ENCODE measurements at places on chromosomes 11 and 22.

DNA sequence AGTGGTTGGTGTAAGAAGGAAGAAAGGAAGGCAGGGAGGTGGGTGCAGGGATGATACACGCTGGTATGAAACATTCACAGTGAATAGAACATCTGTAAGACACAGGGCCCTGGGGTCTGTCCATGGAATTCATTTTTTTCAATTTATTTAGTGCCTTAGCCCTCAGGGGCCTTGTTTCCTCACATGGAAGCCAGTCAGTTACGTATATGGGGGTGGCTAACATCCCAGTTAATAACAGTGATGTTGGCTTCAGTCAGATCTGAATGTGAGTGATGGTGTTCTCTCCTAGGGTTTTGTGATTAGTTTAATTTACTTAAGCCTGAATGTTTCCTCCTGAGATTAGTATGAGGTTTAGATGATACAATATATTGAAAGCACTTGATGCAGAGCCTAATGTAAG, 577.1 kb downstream of the NTM start:
- no peak for DNase-seq

DNA sequence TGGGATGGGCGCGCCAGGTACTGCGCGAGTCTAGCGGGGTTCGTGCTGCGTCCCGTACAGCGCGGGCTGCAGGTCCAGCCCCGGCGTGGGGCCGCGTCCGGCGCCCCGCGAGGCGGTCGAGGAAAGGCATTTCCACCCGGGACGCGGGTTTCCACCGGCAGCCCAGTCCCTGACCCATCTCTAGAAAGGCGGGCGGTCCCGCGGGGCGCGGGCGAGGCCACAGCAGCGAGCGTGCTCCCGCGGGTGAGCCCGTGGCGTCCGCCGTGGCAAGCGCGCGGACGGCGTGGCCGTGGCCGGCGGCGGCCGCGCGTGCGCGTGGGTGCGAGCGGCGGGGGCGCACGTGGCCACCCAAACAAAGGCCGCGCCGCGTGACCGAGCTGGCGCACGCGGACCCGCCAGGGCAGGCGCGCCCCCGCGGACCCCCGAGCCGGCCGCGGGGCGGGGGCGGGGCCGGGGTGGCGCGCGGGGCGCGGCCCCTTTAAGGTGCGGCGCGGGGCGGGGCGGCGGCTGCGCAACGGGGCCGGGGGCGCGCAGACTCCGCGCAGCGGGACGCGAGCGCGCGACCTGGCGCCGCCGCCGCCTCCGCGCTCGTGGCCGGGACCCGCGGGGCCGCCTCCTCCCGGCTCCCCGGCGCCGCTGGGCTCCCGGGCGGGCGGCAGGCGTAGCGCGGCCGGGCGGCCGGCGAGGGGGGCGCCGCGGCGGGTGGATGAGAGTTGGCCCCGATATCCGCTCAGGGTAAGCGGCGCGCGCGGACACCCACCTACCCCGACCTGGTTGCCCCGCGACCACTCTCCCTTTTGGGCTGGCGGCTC, 39.3 kb upstream of the CELSR1 start:
- DNase-seq, result peak; percentile 64

DNA sequence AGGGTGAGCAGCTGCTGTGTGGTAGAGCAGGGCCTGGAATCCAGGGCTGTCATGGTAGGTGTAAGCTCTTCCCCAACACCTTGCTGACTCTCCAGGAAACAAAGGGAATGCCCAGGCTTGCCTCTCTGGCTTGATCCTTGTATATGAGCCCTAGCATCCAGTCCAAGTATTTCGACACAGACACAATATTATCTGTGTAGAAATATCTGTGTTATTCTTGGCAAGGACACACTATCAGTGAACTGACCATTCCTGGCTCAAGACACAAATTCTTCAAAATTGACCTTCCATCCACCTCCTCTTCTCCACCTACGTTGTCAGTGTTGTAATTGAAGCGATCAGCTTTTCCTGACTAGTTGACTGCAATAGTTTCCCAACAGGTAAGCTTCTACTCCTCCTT, 312.0 kb upstream of the NARS2 start:
- DNase-seq, result no peak

DNA sequence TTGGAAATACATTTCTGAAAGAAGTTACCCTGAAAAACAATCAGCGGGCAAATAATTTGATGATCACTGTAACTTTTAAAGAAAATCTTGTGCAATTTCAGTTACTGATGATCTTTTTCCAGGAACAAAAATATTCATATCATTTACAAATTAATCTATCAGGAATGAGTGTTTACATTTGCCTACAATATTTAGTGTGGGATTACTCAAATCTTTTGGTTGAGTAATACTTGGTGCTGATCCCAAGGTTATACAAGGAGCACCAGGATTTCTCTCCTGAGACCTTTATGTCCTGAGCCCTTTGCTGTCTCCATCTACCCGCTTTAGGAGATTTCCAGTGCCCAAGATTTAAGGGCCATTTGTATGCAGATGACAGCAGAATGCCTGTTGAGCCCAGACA, 116.1 kb downstream of the ATXN10 start:
- DNase-seq, result no peak

DNA sequence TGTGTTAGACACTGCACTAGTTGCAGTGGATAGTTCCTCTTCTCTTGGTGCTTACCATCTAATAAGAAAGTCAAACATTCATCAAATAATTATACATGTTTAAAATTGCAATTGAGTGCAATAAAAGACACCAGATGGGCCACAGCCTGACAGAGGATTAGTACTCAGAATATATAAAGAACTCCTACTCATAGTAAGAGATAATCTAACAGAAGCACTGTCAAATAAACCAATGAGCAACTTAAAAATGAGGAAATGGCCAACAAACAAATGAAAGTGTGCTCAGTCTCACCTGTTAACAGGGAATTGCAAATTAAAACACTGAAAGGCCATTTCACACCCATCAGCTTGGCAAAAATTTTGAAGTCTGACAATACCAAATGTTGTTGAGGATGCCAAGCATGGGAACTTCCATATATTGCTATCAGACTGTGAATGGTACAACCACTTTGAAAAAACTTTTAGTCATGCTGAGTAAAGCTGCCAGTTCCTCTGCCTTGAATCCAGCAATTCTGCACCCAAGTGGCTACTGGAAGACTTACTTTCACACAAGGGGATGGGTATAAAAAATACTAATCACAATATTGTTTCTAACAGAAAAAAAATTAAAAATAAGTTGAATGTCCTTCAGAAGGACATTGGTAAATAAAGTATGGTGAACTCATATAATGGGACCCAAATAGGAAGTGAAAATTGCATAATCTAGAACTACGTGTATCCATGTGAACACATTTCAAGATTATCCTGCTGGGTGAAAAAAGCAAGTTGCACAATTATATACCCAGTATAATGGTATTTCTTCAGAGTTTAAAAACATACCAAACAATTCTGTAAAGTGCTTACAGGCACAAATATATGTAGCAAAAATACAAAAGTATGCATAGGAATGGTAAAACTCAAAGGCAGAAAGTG, 41.4 kb upstream of the CREB3L1 start:
- DNase-seq, result no peak

Measured in T-helper 17 cell (primary cell).